ENCODE measurements at places on chromosomes 6 and 20. TPM values are rescaled to one million over a fixed set of nuclear protein-coding genes. Genes with fewer than 3 reads are reported as not detected.

Gene APCDD1L
- total RNA-seq, result 5.1 TPM

Gene ANGPT4
- total RNA-seq, result not detected

Gene MAS1
- total RNA-seq, result not detected

Gene HLA-DQA1
- total RNA-seq, result not detected

Gene CAP2
- 69.1 TPM for total RNA-seq

Gene KATNA1
- 27.3 TPM for total RNA-seq

Gene PBOV1
- not detected for total RNA-seq

Gene AKAP12
- total RNA-seq, result 107 TPM

GRCh38 chr20:2038161-2038560, 44.3 kb upstream of the PDYN start:
- DNase-seq, result no peak

GRCh38 chr6:154830771-154831170, 97.6 kb downstream of the SCAF8 start:
- DNase-seq, result no peak

GRCh38 chr6:155325700-155326516, 11.6 kb upstream of the TFB1M start:
- no peak for DNase-seq

GRCh38 chr20:20333866-20334265, 34.0 kb upstream of the INSM1 start:
- no peak for DNase-seq

GRCh38 chr6:57315111-57315510, 2.3 kb upstream of the PRIM2 start:
- no peak for DNase-seq

DNA sequence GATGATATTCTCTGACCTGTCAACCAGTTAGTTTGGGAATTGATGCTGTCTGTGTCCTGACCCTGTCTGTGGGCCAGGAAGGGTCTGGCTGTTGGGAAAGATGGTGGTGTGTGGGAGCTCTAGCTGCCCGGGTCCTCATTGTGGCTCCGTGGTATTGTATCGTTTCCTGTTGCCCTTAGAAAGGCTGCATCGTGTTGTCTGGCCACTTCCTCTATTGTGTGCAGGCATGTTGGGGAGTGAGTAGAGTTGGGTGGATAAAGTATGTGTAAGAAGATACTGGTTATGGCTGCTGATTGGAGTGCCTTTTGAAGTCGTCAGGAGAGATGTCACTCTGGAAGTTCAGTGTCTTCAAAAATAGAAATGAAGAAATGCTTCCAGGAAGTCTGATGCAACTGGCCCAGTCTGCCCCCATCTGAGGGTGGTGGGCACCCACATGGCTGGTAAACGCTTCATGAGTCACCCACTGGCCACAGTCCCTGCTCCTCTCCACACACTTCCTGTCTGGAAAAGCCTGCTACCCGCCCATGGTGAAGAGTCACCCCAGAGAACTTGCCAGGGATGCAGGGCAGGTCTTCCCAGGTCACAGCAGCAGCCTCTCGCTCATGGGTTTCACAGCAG, 27.9 kb downstream of the PPARD start:
- no peak for DNase-seq

GRCh38 chr20:36317675-36318074, 11.5 kb downstream of the DLGAP4 start:
- DNase-seq, result no peak

DNA sequence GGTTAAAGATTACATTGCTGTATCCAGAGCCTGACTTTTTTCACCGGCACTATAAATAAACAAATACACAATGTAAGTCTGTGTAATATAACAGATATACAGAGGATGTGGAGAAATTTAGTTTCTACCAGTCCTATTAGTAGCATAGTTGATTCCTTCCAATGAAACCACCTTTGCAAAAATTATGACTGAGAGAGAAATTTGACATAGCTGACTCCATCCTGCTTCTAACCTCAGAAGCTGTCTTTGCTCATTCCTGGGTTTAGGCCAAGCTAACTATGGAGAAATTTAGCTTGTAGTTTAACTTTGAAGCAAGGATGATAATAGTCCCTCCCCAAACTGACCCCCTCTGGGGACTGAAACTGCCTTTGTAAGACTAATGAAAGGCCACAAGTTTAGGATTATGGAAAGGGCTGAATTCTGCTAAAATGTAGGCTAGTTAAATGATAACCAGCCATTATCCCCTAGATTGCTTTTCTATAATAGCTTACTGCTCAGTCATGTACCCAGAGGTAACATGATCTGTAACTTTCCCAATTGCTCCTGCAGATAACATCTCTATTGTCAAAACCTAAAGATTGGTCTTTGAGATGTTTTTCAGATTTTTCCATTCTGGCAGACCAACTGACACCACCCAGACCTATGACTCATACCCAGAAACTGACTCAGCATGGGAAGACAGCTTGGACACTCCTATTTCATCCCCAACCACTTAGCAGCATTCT, 172.8 kb upstream of the ARG1 start:
- no peak for DNase-seq

- DNase-seq, result no peak
Measured at GRCh38 chr6:166361077-166361429, 18.7 kb upstream of the SFT2D1 start.

DNA sequence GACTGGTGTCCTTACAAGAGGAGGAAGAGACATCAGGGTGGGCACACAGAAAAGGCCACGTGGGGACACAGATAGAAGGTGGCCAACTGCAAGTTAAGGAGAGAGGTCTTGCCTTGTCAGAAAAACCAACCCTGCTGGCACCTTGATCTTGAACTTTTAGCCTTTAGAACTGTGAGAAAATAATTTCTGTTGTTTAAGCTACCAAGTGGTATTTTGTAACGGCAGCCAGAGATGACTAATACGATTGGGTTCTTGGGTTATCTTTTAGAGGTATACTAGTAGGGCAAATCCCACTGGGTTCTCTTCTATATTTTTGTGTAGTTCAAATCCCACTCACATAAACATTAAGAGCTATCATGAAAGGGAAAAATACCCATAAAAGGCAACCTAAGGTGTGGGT, 31.9 kb upstream of the ZBTB24 start:
- no peak for DNase-seq

DNA sequence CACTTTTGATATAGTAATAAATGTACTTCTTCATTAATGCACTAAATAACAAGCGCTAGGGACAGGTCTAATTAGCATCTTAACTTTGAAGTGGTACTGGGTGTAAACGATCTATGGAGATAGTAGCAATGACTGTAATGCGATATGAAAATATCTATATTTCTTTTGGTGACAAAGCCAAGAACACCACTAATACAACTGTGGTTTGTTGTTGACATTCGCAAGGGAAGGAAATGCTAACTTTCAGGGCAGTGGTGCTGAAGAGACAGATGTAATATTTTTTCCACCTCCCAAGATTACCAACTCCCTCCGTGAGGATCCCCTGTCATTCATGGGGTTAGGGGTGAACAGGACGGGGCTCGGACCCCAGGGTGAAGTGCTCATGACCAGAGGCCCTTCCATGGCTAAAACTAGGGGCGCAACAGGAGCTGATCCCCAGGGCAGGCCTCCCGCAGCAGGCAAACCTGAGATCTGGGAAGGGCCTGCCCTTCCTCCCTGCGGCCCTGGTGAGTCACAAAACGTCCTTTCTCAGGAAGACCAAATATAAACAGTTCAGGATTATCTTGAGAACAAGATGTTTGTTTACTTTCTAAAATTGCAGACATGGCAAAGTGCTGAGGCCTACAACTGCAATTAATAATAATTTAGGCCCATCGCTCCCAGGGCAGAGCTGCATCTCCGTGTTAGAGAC, 65.0 kb upstream of the TOX2 start:
- DNase-seq, result no peak

GRCh38 chr6:118706702-118707101, 55.3 kb upstream of the CEP85L start:
- DNase-seq, result no peak

GRCh38 chr20:21049305-21049828, 56.8 kb downstream of the LINC00237 start:
- DNase-seq, result peak; percentile 77

GRCh38 chr6:7389451-7390225, at the start of the genes CAGE1 and RIOK1:
Gene CAGE1, minus strand, starts transcription at chr6:7389742. Its CDS starts 2,569 bp downstream, at chr6:7387173.
Gene RIOK1, plus strand, starts transcription at chr6:7389808. Its CDS starts 195 bp downstream, at chr6:7390003.
- DNase-seq, result peak; percentile 98
